ENCODE measurements at places on chromosomes 5 and 9.

- no peak for DNase-seq
These were observed 778.3 kb downstream of the PRELID2 start for GRCh38 chr5:145056800-145057199.

GRCh38 chr5:34415559-34416198, 240.4 kb upstream of the RAI14 start:
- DNase-seq: no peak

DNA sequence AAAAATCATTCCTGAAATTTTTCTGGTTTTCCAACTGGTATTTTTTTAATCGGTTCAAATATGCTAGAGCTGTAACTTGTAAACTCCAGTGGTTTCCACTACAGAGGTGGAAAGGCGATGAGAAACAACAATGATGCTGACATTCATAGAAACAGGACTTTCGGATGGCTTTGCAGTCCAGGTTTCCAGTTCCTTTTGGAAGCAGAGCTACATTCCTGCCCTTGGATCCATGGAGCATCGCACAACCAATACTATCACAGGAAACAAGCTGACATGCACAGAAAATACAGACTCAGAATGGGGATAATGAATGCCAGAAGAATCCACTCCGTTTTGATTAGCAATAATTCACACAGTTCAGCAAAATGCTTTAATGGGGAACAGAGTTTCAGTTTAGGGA, 140.0 kb downstream of the EPB41L4A start:
- DNase-seq: no peak

DNA sequence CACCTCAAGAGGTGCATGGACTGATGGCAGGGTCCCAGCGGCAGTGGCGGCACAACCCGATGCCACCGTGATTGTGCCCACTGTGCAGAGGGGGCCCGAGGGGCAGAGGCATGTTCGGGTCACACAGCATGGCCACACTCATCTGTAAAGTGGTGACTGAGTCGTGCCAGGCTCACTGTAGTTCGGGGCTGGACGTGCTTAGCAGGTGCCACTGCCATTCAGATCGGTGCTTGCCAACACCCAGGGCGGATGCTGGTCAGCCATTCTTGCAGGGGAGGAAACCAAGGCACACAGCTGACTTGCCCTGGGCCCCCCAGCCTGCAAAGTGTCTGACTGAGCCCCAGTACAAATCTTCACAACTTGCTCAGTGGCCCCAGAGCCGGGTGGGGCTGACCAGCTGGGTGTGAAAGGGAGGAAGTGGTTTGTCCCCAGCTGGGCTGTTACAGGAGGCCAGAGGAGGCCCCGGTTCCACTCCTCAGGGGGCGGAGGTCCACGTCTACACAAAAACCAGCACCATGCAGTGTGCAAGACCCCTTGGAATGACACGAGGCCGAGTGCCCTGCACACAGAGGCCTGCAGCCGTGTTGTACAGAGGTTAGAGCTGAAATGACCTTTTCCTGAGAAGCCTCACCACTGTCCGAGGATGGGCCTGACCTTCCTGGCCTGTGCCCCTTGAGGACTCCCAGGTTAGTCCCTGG, 17.9 kb downstream of the FGD3 start:
- no peak for DNase-seq

DNA sequence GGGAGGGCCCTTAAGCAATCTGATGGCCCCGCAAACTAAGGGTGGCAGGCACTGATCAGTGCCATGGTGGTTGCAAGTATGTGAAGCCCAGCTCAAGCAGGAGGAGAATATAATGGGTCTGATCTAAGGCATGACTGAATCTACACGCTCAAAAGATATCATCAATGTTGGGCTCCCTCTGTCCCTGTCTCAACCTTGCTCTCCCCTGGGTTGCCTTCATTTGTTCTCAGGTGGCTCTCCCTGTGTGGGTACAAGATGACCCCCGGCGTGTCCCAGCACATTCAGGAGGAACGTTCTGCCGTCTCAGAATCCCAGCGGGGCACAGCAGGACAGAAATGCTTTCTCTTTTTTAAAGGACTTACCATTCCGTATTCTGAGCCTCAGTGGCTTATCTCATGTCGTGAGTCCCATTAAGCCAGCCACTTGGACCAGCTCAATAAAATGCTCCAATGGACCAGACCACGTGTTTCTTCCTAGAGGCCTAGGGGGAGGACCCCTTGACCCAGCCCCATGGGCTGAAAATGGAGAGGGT, 12.0 kb upstream of the RNF130 start:
- DNase-seq: no peak

DNA sequence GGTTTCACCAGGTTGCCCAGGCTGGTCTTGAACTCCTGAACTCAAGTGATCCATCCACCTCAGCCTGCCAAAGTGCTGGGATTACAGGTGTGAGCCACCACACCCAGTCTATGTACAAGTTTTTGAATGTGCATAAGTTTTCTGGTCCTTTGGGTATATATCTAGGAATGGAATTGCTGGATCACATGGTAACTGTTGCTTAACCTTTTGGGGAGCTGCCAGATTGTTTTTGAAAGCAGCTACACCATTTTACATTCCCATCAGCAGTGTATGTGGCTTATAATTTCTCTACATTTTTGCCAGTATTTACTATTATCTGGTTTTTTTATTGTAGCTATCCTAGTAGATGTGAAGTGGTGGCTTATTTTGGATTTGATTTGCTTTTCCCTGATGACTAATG, 8.9 kb upstream of the LNPEP start:
- DNase-seq: no peak

GRCh38 chr9:121896545-121896943, 196.6 kb downstream of the TTLL11 start:
- DNase-seq: no peak
